ENCODE measurements at places on chromosomes 7 and 10.

DNA sequence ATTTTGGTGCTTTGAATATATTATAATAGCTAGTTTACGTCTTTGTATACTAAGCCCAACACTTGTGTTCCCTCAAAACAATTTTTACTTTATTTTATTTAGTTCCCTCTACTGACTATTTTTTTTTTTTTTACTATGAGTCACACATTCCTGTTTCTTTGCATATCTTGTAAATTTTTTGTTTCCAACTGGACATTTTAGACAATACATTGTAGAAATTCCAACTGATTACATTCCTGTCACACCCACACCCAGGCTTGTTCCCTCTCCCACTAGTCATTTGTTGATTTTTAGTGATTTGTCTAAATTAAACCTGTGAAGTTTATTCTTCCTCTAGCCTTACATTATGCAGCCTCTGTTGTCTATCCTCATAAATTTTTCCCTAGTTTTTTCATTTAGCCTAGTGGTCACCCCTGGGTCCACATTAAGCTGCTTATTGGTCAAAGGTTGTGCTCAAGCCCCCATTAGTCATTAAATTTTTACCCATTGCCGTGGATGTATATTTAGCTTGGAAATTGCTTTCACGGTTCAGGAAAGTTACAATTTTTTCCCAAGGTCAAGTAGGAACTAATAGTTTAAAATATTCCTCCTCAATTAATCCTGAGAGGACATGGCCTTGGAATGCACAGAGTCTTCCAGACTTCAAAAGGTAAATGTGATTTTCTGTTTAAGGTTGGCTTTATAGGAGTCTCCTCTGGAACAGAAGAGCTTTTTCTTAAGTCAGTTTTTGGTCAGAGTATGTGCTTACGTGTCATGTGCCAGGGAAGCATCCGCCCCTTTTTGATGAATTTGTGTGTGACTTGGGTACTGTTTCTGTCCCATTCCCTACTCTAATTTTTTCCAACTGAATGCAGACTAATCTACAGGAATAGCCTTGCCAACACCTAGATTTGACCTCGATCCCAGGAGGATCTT, 207.6 kb upstream of the TMEM72 start:
- DNase-seq, result no peak

GRCh38 chr7:151665368-151665767, 145.7 kb upstream of the RHEB start:
- no peak for DNase-seq

DNA sequence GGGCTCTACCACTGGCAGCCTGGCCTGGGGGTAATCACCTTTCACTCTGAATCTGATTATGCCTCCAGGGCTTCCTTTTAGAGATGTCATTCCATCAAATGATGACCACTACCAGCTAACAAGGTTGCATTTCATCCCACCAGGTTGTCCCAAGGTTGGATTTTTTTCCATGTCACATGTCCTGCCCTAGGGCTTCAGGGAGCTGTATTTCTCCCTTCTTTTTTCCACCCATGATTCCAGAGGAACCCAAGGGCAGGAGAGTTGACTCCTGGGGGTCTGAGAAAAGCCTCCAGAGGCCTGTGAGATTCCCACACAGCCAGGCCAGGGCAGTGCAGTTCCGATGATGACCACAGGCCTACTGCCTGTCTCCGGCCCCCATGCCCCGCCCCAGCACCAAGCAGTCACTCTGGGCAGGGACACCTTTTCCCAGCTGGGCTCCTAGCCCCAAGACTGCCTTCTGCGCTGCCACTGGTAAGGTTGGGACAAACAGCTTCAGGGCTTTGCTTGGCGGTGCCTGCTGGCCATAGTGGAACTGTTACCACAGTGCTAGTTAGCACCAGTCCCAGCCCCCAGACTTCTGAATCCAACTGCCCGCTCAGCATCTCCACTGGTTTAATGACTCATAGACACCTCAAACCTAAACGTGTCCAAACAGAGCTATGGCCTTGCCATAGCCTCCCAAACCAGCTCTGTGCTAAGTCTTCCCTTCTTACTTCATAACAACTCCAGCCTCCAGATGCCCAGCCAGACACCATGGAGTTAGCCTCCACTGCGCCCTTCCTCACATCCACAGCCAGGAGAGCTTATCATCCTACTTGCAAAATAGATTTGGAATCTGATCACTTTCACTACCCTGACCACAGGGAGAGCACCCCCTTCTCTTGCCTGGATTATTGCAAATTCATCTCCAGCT, 133.7 kb downstream of the ARHGAP22 start:
- DNase-seq, result no peak

GRCh38 chr7:135673360-135673706, 11.0 kb downstream of the STMP1 start:
- DNase-seq, result no peak

DNA sequence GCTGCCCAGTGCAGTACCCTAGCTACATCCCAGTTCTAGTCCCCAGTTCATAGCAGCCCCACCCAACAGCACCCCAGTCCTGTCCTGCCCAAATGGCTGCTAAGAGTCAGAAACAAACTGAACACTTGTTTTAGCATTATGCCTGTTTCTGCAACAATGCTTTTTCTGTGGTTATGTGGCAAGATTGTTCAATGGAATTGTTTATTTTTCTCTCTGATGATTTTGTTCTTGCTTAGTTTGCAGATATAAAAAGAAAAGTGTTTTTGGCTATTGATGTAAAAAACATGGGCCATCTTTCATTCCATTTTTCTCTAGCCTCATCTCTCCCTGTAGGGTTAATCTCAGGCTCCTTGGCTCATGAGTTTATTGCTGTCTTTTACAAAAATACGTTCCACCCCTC, 42.5 kb downstream of the LRRC4 start:
- DNase-seq, result no peak

GRCh38 chr7:7539152-7539551, 3.5 kb upstream of the COL28A1 start:
- DNase-seq, result no peak

DNA sequence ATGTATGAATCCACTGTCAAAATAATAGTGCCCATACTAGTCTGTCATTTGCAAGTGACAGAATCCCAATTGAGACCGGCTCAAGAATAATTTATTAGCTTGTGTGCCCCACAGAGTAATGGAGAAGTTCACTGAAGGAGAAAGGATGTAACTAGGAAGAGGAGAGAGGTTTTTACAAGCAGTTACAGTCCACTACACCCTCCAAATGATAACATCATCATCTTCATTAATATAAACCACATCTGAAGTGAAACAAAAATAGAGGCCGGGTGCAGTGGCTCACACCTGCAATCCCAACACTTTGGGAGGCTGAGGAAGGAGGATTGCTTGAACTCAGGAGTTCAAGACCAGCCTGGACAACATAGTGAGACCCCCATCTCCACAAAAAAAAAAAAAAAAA, 226.8 kb downstream of the SKIDA1 start:
- DNase-seq, result no peak

DNA sequence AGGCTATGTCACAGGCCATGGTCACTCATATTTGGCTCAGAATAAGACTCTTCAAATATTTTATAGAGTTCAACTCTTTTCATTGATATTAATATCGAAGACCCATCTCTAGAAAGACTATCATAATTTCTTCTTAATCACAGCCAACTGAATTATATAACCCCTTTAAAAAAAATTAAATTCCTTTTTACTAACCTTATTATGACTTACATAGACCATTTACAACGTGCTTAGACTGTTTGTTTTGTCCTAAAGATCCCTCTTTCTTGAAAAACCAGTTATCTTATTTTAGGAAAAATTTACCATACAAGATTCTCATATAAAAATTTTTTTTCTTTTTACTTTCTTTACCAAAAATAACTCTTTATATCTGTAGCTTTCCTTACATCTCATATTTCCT, 10.2 kb upstream of the TMEM254 start:
- no peak for DNase-seq

DNA sequence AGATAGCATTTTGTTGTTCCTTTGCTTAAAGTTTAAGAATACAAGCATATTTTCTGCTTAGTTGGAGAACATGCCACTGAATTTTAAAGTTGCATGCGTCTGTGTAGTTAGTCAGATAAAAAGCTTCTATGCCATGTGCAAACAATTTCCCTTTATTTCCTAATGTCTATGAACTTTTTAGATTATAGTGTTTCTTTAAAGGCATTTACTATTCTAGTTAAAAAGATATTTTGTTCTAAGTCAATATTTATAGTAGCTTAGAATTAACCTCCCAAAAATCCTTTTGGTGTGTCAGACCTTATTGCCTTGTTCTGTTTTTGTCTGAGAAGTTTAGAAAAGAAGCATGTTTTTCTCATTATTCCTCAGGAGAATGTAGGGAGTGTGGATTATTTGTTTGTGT, 99.0 kb upstream of the GATA3 start:
- no peak for DNase-seq

GRCh38 chr7:1534330-1535099, 4.0 kb downstream of the MAFK start:
- no peak for DNase-seq

DNA sequence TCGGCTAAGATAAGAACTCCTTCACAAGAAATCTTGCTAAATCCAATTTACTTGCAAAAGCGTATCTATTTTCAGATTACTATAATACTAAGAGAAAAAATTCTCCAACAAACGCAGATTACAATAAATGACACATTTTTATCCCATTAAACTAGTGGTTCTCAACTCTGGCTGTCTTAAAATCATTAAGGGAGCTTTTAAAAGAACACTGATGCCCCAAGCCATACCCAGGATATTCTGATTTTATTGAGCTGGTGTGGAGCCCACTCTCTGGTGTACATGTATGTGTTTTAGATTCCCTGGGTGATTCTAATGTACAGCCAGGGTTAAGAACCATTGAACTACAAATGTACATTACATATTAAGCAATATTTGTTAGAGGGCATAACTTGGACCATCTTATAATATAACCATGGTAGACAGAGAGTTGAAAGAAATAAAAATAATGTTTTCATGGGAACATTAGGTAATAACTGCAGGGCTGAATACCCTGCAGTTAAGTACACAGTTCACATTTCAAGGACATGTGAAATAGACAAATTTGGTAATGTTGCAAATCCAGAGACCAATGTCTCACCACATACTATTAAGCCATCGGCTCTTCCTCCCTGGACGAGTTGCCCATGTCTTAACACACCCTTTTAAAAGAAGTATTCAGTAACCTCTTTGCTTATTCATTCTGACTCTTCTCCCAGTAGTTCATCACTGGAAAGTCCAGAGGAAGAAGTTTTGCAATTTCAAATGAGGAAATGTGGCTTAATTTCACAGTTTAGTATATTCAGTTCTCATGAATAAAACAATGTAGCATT, 6.2 kb downstream of the GSAP start:
- DNase-seq, result no peak

DNA sequence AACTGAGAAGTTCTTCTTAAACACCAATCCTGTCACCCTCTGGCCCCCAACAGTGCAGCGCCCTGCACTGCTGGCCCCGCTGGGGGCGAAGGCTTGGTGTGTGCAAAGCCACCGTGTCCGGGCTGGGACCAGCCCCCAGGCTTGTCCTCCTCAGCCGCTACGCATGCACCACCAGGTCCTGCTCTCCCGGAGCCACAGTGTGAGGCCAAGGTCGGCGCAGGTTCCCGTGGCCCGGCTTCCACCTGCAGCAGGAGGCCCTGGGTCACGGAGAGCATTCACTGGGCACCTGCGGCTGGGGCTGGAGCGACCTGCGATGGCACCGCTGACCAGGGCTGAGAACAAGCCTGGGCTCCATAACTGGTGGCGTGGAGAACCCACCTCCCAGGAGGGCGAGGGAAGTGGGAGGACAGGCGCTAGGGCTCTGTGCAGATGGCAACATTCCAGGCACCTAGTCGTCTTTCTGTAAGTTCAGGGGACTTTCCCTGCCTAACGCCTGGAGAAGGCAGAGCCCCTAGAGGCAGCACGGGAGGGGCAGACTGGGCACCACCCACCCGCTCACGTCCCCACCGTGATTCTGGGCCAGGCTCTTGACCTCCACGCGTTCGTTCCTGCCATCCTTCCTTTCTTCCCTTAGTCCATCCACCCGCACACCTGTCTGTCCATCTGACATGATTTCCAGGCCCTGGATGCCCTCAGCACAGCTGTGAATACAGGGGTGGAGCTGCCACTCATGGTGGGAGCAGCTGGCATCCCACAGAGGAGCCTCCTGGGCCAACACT, 271.6 kb downstream of the ELFN1 start:
- no peak for DNase-seq

DNA sequence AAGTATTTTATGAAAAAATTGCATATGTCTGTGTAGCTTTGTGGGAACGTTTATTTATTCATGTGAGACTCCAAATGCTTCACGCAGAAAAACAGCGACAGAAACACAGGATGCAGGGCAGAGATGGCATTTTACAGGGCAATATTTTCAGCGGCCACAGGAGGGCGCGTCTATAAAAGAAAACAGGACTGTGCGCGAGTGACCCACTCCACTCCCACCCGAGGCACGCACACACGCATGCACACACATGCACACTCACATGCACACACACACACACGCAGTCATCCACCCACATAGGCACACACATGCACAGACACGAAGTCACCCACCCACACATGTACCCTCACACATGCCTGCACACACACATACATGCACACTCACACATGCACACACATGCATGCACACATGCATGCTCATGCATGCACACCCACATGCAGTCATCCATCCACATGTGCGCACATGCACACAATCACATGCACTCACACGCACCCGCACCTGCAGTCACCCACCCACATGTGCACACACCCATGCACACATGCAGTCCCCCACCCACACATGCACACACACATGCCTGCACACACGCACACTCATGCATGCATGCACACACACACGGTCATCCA, 96.3 kb downstream of the DNAJB6 start:
- peak; percentile 58 for DNase-seq

DNA sequence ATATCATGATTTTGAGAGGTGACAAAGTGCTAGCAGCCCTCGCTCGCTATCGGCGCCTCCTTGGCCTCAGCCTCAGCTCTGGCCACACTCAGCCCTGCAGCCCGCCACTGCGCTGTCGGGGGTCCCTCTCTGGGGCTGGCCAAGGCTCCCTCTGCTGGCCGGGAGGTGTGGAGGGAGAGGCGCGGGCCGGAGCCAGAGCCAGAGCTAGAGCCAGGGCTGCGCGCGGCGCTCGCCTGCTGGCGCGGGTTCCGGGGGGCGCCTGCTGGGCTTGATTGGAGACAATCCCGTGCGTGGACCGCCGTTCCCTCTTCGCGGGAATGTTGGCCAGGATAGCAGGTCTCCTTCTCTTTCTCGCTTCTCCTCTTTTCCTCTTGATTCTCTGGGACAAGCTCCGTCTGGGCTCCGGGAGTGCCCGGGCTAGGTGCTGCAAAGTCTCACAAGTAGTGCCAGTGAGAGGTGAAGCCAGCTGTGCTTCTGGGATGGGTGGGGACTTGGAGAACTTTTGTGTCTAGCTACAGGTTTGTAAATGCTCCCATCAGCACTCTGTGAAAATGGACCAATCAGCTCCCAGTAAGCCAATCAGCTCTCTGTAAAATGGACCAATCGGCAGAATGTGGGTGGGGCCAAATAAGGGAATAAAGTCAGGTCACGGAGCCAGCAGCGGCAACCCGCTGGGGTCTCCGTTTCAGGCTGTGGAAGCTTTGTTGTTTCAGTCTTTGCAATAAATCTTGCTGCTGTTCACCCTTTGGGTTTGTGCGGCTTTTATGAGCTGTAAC, 43.4 kb upstream of the ELMO1 start:
- no peak for DNase-seq

Measured in NCI-H187 (cell line).